ENCODE measurements at places on chromosomes 5 and 9.

DNA sequence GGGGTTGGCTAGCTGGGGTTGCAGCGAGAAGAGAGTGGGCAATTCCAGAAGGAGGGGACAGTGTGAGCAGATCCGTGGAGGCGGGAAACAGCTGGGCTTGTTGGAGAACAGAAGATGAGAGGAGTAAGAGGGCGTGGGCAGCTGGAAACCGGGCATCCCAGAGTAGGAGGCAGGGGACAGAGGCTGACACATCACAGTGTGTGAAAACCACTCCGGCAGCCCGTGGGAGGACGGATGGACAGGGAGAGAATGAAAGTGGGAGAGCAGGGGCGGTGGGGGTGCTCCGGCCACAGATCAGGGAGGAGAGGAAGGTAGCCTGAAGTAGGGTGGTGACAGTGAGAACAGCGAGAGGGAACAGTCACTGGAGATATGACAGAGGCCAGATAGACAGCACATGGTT is 8.3 kb upstream of the PSMB7 start:
- DNase-seq: no peak

DNA sequence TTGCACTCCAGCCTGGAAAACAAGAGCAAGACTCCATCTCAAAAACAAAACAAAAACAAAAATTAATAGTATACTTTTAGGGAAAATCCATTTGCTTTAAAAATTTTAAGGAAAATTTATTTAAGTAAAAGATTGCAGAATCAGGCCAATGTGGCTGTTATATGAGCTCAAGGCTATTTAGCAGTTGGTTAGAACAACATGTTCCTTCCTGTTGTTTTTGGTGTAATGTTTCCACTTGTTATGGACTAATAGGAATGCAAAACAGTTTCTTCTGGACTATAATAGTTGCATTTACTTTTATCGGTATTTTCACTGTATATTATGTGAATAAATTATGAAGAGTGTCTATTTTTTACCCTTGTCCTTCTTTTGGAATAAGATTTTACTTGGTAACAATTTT is 3.0 kb upstream of the CDC42SE2 start:
- no peak for DNase-seq

DNA sequence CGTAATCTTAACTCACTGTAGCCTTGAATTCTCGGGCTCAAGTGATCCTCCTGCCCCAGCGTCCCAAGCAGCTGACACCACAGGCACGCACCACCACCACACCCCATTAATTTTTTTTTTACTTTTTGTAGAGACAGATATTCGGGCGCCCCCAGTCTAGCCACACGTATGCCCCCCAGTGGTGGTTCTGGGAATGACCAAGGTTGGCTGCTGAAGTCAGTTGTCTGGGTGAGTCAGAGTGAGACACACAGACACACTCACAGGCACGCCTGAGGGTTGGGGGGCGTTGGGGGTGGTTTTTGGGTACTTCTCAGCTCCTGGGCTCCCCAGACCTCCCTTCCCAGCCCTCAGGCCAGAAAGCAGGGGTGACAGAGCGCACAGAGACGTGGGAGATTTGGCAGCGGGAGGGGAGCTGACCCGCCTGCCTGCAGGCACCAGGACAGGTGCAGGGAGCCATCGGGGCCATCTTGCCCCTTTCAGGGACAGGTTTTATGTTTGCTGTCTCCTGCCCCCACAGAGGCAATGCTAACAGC is 4.2 kb upstream of the ENTPD8 start:
- DNase-seq: no peak

DNA sequence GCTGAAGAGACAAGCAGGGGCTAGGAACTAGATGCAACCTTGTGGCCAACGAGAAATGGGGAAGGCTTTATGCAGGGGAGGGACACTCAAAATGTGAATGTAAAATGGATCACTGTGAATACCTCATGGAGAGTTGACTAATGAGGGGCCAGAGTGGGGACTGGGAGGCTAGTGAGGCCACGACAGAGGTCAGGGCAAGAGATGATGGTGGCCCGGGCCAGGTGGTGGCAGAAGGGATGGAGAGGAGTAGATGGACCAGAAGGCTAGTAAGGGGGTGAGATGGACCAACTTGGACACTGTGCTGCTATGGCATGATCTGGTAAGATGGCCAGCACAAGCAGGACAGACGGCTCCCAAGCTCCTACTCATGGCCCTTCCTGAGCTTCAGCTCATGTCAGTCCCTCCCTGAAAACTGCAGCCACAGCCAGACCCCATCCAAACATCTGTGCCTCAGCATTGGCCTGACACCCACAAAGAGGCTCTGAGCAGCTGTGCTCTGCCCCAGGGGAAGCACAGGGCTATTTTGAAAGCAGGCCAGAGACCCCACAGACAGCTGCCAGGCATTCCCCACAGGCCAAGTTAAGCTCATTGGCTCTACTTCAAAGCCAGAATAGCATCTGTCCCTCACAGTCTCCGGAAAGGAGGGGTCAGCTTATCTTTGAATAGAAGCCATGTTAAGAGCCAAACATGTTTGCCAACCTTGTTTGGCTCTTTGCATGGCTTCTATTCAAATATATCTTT is 22.1 kb downstream of the P4HA2 start:
- no peak for DNase-seq

- DNase-seq: no peak
Observed at GRCh38 chr9:12416716-12417115, 276.5 kb upstream of the TYRP1 start.

GRCh38 chr9:89597711-89598362 is 7.0 kb upstream of the GADD45G start:
- no peak for DNase-seq

GRCh38 chr9:129109952-129110739 is 447 bp downstream of the CRAT start:
- no peak for DNase-seq

DNA sequence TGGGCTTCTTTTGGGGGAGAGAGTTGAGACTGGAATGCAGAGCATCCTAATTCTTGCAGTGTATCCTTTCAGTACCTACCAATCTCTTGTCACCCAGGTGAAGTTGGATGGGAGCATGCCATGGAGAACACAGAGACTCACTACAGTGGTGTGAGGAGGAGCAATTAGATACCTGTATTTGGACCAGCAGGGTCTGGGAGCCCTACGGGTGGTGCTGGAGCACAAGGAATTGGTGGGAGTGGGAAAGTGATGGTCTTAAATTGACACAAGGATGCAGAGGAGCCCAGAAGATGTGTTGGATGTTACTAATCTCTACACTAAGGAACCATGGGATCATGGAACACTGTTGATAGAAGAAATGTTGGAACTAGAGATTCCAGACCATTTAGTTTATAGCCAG is 212.7 kb downstream of the CHSY3 start:
- DNase-seq: no peak

- DNase-seq: no peak
Observed at GRCh38 chr5:31453522-31453921, 78.4 kb downstream of the DROSHA start.

DNA sequence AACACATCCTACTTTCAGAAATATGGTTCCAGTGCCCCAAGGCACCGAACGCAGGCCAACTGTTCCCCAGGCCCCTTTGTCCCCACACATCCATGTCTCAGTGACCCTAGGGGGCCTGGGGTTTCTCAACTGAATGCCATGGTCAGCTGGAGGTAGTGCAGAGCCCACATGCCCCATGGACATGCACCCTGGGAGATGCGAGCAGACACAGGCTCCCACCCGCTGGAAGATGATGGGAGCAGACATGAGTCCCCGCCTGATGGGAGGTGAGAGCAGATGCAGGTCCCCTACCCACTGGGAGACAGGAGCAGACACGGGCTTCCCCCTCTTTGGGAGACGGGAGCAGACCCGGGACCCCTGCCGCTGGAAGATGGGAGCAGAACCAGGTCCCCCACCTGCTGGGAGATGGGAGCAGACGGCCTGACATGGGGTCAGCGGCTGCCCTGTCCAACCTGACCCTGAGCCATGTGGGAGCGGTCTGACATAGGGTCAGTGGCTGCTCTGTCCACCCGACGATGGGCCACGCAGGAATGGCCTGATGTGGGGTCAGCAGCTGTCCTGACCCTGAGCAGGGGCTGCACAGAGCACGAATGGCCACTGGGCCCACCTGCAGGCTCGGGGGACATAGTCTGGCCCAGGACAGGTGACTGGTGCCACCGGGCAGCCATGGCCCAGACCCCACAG is 18.4 kb downstream of the ZDHHC11B start:
- no peak for DNase-seq

- DNase-seq: no peak
Observed at GRCh38 chr5:81779125-81779915, 28.4 kb upstream of the SSBP2 start.

- DNase-seq: no peak
Observed at GRCh38 chr5:157030692-157031091, 28.2 kb downstream of the HAVCR1 start.

- no peak for DNase-seq
Observed at GRCh38 chr9:94084314-94084713, at the start of gene PTPDC1. Gene PTPDC1 (plus strand): TSS chr9:94084464. CDS start chr9:94084531, 67 bp downstream.

- no peak for DNase-seq
Observed at GRCh38 chr9:87657893-87658292, 68.0 kb upstream of the CTSL start.

GRCh38 chr5:132067451-132067850 is 6.1 kb upstream of the CSF2 start:
- no peak for DNase-seq

- no peak for DNase-seq
Observed at GRCh38 chr9:32533336-32533735, 7.3 kb upstream of the RIGI start.

GRCh38 chr9:95870352-95870751 is 5.1 kb upstream of the ERCC6L2 start:
- DNase-seq: no peak

DNA sequence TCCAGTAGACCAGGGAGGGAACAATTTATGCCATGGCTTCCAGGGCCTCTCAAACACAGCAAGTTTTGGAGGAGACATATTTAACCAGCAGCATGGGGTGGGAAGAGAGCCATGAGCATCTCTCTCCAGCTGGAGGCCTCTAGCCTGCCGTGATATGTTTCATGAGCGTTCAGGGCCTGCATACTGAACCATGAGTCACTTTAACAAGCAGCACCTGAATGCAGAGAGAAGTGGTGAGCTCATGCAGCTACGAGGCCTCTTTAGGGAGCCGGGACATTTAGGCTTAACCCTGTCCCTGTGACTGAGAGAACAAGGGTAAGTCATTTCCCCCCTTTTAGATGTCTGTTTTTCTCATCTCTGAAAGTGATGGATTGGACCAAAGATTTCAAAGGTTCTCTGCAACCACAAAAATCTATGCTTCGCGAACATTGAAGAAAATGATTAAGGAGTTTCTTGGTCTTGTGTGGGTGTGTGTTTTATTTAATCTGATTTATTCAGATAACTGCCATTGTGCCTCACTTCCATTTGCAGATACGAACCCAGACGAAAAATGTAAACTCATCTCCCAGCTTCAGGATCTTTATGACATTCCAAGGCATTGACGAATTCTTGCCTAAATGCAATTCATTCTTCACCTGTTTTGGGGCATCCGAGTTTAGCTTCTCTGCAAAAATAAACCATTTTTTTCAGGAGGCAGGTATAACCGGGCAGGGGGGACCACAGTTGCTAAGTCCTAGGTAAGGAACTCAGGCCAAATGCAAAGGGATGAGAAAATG is 157.0 kb downstream of the GABBR2 start:
- DNase-seq: no peak

- no peak for DNase-seq
Observed at GRCh38 chr9:131545786-131546335, 538 bp downstream of the PRRT1B start.

DNA sequence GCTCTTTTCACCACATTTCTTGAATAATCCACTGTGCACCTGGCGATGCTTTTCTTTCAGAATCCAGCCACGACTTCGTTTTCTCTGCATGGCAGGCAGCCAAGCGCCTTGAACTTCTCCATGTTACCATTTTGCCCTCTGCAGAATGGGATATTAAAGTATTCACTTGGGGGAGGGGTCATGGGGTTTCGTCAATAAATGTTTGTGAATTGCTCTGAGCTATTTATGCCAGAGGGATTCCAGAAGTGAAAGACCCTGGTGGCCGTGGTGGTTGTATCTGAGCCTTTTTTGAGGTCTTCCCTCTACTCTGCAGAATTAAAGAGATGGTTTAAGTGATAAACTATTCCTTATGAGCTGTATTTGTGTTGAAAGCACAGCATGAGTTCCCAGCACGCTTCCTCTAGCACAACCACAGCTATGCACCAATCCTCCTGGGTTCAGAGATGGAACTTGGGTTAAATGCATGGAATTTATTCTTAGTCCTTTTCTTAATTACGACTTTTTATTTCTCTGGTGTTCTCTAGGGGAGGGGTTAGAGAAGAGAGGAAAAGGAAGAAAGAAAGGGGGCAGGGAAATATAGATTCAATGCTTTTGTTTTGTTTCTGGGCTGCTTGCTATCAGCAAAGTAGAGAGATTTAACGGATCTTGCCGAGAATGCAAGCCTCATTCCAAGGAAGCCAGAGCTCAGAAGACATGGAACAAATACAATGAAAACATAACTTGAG is 478.2 kb upstream of the TNC start:
- DNase-seq: no peak

DNA sequence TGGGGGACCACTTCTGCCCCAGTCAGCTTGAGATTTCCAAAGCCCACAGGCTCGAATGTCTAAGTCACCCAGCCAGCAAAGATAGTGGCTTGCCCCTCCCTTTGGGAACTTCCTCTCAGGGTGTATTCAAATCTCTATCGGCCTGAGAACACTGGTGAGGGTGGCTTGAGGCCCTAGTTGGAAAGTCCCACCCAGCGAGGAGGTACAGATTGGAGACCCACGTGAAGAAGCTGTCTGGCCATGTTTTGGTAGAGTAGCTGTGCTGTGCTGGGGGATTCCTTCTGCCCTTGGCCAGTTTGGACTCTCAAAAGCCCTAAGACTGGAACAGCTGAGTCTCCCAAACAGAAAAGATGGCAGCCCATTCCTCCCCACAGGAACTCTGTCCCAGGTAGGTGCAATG is 172.7 kb upstream of the RIOK2 start:
- DNase-seq: no peak

- no peak for DNase-seq
Observed at GRCh38 chr5:69167493-69167855, 524 bp downstream of the CCNB1 start.

GRCh38 chr9:74973714-74974113 is 21.0 kb upstream of the C9orf40 start:
- DNase-seq: no peak

DNA sequence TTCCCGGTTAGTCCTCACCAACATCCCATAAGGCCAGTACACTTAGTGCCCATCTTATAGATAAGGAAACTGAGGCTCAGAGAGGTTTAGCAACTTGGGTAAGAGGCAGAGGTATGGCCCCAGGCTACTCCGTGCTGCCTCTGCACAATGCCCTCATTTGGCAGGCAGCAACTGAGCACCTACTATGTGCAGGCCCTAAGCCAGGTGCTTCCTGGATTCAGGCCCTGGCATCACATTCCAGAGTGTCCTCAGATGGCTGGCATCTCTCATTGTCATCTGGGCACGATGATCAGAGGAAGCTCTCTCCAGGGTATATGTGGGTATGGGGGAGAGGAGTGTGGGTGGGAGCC is 53.8 kb upstream of the PSD2 start:
- DNase-seq: no peak
